Activated CD8-positive, alpha-beta T cell treated with anti-CD3 and anti-CD28 coated beads, Interleukin-2, amount 10 ng/mL, durations not matched to agents 7 days and 5 days (primary cell): ENCODE measurements at places on chromosomes 12 and 14.

DNA sequence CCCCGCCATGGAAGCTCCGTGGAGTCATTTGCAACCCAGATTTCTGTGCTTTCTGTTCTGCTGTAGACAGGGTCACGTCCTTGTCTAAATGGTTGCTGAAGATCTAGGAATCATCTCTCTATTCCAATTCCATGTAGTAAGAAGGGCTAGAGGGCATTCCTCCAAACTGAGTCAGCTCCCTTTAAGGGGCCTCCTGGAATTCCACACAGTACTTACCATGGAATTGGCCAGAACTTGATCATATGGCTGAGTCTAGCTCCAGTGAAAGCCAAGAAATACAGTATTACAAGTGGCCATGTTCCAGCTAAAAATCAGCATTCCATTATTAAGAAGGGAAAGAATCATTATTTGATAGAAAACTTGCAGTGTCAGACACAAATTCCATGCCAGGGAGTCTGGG, 171.9 kb downstream of the PRKCH start:
- no peak for DNase-seq

DNA sequence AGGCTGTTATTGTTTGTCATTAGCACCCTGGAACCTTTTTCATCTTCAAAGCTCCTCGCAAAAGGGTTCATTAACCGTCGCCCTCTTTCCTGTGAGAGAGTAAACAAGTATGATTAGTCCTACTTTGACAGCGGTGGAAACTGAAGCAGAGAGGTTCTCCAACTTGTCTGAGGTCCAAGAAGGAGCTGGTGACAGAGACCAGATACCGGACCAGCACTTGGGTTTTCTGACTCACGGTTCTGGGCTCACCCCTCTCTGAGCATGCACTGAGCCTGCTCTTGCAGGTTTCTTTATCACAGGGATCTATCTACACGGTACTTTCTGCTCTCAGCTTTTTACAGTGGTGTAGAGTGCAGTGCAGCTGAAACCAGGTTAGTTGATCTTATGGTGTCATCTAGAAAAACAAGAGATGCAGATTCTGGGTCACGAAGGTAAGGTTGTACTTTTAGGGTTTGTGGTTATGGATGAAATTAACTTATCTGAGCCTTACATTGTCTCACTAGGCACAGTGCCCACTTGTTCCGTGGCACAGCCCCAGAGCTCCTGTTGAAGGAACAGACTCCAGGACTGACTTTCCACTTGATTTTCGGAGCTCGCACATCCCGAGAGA, 62.1 kb downstream of the PPP2R5C start:
- peak; percentile 72 for DNase-seq

DNA sequence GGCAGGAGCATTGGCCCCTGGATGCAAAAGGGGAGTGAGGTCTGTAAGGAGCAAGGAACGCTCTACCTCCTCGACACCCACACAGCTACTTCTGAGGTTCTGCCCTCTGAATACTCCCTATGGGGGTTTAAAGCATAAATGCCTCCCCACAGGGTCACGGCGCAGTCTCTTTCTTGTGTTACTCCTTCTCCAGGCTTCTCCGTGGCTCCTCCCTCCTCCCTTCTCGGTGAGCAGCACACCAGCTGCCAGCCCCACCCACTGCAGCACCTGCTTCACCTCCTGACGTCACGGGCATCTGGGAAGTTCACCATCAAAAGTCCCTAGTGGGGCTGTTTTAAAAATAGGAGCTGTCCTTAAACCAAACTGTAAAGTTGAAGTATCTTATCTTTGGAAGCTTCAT, 67.3 kb downstream of the SPTB start:
- DNase-seq, result no peak

DNA sequence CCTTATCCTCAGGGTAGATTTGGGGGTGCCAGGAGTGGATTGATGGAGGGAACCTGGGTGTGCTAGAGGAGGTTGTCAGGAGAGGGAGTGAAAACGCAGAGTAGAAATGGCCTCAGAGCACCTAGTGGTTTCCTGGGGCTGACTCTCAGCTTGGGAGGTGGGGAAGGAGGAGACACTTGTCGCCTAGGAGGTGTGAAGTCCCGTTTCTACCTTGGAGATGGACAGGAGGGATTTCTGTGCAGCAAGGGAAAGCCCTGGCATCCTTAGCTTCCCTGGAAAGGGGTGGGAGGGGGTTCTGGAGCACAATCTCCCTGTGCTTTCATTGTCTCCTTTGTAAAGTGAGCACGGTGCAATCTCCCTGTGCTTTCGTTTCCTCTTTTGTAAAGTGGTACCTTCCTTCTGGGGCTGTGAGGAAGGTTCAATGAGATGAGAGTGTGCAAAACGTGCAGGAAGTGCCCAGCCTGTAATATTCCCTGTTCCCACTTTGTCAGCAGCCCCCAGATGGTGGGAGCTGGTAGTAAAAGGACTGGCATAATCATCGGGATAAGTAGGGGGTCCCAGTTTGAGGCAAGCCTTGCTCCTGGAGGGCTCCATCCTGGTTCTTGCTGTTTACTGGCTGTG, 1.6 kb downstream of the OAS3 start:
- DNase-seq, result peak; percentile 43

DNA sequence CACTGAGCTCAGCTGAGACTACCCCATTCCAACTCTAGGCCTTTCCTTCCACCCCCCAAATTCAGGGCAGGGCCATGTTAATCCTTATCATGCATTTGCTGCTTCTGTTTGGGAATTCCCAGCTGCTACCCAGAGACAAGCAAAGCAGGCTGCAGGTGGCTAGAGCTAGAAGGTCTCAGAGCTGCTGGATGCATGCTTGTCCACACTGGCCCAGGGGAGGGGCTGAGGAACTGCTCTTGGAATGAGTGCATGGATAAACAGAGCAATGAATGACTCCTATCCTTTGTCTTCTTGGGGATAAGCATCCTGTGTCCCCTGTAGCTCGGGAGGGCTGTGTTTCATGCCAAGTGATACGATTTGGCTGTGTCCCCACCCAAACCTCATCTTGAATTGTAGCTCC, 136.8 kb upstream of the NOS1 start:
- DNase-seq, result no peak

- no peak for DNase-seq
These were observed 430.0 kb downstream of the ETNK1 start for GRCh38 chr12:23055004-23055403.

DNA sequence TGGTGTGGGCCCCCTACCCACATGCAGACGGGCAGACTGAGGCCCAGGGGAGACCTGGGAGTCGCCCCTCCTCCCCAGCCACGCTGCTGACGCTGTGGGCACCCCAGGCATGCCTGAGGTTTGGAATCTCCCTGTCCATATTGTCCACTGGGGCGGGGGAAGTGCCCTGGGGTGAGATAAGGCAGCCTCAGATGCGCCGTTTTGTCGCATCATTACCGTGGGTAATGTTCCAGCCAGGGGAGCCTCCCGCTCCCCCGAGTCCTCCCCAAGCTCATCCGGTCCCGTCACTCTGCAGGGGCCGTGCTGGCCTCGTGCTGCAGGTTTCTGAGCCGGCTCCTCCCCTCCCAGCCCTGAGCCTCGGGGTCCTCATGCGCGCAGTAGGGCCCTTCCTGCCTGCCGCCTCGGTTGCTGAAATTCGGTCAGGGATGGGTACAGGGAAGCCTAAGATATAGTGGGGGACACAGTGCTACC, 11.4 kb downstream of the INF2 start:
- DNase-seq, result no peak

DNA sequence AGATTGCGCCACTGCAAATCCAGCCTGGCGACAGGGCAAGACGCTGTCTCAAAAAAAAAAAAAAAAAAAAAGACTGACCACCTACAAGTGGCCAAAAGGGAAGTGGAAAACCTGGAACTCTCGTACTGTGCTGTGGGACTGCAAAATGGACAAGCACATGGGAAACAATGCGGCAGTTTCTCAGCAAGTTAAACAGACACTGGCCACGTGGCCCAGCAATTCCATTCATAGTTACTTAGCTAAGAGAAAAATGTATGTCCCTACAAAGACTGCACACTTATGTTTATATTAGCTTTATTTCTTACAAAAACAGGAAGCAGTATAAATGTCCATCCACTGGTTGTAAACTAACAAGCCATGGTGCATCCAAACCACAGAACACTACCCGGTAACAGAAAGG, 5.6 kb downstream of the CHFR start:
- no peak for DNase-seq

GRCh38 chr12:53495903-53496751, 3.1 kb downstream of the MAP3K12 start:
- DNase-seq, result no peak

GRCh38 chr12:108753976-108754375, 22.7 kb upstream of the CORO1C start:
- DNase-seq, result no peak

DNA sequence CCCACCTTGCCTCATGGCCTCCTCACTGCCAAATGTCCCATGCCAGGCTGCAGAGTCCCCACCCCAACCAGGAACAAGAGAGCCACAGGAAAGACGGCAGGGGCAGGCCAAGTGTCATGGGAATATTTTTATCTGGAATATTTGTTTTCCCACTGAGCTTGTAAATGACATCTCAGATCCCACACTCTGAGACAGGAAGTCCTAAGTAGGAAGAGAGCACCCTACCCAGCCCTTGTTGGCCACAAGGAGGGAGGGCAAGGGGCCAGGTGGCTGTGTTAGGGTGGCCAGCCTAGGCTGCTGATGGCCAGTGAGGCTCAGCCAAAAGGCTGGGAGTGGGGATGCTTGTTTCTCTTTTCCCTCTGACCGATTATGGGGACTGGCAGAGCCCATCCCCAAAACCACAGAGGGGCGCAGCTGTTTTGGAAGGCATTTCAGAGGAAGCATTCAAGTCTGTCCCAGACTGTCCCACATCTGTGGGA, 7.7 kb upstream of the MEG3 start:
- no peak for DNase-seq

DNA sequence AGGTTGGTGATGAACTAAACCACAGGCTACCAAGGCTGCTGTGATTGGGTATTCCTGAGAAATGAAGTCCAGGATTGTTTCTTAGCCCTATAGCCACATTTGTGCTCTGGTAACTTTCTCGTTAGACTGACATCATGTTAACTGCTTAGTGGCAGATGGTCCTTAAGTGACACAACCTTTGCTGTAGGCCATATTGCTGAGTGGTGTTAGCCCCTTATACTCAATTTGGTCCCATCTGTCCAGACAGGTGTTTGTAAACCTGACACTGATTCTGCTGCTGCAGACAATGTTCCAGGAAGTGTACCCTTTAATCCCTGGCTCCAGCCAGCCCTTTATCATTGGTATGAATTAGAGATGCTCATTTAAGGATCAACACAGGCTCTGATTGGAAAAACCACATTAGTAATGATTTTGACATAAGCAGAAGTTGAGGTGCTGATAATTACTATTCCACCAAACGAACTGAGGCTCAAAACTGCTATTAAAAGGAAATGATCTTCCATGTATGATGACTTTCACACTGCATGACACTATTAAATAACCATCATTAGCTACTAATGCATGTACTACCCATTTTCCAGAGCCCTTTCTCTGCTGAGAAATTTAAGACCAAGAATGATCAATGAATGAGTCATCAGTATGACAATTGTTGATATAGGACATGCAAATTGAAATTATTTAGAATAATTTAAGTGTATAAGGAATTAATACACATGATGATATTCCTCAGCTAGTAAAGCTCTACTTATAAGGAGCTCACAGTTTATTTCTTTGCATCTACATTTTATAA, 3.6 kb upstream of the SSTR1 start:
- DNase-seq, result no peak

GRCh38 chr12:24373004-24373403, 423.5 kb upstream of the SOX5 start:
- no peak for DNase-seq

DNA sequence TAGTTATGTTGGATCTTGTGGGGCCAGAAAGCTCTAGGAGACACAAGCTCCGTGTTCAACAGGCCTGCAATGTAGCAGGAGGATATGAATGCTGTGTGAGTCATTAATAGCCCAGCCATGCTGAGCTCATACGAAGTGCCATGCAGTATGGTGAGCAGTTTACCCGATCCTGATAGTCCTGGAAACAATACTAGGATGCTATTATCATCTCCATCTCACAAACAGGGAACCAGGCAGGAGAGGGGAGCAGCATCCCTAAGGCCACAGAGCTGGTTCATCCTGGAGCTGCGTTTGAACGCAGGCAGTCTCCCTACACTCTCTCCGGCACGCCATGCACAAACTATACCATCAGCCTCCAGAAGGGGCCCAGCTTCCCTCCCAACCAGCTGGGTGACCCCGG, 20.5 kb downstream of the TTC7B start:
- no peak for DNase-seq

GRCh38 chr12:52246720-52247621, 13.9 kb downstream of the KRT7 start:
- DNase-seq, result no peak

- peak; percentile 8 for DNase-seq
These were observed 11.9 kb downstream of the SART3 start for GRCh38 chr12:108548954-108549521.

DNA sequence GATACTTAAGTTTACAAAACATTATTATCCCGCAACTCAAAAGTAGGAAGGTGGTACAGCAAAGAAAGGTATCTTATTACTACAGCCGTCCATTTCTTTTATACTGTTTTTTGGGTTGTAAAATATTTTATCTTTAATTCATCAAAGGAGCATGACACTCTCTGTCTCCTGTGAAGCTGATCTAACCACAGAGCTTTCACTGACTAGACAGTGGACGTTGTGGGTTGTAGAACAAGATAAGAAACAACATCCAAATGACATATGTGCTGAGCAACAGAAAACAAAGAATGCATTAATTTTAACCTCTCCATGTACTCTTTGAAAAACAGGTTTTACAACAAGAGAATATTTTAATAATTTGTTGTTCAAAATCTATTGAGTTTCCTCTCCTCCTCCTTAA, 195.9 kb upstream of the FBXO33 start:
- no peak for DNase-seq

GRCh38 chr12:33427071-33427470, 12.5 kb downstream of the SYT10 start:
- no peak for DNase-seq

- DNase-seq, result no peak
These were observed 29.8 kb downstream of the CALM1 start for GRCh38 chr14:90426663-90427062.

DNA sequence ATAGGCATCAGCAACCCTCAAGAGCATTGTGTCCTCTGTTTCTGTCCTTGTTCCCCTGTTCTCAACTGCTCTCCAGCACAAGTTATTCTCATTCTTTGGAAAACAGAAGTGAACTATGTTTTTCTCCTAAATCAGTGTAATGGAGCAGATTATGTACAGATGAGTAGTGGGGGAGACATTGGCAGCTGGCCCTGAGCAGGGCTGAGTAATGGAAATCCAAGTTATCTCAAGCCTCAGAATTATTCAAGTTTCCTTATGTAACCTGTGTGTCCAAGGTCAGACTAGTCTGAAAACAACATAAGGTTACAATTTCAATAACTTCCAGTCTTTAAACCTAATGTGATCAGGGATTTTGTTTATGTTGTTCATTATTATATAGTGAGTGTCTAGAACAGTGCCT, 116.1 kb upstream of the FUT8 start:
- DNase-seq, result no peak

DNA sequence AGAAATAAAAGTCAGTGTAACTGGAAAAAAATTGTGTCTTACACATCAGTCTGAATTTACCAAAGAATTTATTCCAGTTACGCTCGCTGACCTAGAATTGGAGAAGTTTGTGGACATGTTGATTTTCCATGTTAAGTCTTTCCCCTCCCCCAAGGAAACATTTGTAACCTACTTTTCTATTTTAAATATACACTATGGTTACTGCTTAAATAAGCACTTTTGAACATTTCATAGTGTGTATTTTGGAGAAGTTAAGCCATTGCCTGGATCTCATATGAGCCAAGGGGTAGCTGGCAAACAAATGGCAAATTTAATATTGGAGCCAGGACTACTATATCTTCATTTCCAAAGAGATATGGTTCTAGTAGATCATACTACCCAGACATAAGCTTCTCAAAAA, 42.9 kb upstream of the NT5DC3 start:
- DNase-seq, result no peak

- DNase-seq, result no peak
These were observed 44.9 kb downstream of the ERH start for GRCh38 chr14:69353168-69353567.
